ENCODE measurements at places on chromosomes 1 and 21.

- no peaks in the 10 kb centered on the region for H3K4me1 ChIP-seq
- no peak for DNase-seq
- H3K27ac ChIP-seq: no peak overlapping the region
- H3K36me3 ChIP-seq: no peaks in the 10 kb centered on the region
- no peaks in the 10 kb centered on the region for H3K27me3 ChIP-seq
These were observed 76.3 kb downstream of the KRTAP19-8 start for GRCh38 chr21:30962013-30962412.

DNA sequence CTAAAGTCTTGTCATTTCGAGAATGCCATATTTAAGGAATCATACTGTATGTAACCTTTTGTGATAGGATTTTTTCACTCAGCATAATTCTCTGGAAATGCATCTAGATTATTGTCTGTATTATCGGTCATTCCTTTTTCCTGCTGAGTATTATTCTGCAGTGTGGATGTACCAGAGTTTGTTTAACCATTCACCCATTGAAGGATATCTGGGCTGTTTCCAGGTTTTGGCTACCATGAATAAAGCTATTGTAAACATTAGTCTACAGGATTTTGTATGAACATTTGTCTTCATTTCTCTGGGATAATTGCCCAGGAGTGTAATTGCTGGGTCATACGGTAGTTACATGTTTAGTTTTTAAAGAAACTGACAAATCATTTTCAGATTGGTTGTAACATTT, 61.8 kb downstream of the ATP1A1 start:
- H3K36me3 ChIP-seq: no peaks in the 10 kb centered on the region
- DNase-seq: no peak
- H3K27me3 ChIP-seq: no peaks in the 10 kb centered on the region
- no peaks in the 10 kb centered on the region for H3K4me1 ChIP-seq
- no peak overlapping the region for H3K4me3 ChIP-seq

DNA sequence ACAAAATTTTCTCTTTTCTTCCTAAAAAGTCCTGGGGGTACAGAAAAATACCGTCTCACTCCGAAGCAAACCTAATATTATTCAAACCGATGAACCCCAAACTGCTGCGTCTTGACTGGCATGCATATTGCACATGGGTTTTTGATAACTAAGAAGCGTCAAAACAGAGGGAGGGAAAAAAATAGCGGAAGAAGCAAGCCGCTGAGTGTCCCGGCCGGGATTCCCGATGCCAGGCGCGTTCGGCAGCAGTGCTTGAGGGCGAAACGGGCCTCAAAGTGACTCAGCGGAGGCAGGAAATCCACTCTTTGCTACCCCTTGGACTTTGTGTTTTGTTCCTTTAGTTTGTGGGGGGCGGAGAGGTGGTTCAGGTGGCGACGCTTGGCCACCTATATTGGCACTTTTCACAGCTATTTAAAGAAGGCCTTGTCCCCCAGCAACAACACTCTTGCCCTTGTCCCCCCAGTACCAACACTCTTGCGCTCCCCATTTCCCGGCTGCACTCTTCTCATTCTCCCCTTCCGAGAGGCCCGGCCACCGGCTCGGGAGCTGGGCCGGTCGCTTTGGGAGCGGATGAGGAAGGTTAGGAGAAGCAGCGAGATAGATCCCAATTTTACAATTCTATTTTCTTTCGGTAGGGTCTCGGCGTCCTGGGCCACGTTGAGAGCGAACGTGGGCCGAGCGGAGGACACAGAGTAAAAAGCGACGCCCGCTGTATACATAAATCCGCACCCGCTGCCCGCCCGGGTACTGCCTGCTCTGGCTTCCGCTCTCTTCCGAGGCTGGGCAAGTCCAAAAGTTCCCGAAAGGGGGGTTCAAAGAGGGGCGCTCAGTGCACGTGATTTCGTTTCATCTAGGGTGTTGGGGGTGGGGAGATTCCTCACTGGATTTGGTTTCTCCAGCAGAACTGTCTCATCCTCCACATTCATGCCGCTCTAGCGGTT, 2.5 kb downstream of the LMX1A start:
- H3K27me3 ChIP-seq: no peaks in the 10 kb centered on the region
- H3K4me1 ChIP-seq: no peaks in the 10 kb centered on the region
- H3K36me3 ChIP-seq: no peaks in the 10 kb centered on the region
- no peak overlapping the region for H3K27ac ChIP-seq
- no peak overlapping the region for H3K4me3 ChIP-seq
- DNase-seq: no peak

GRCh38 chr1:172874950-172875349, 175.8 kb downstream of the TNFSF18 start:
- H3K4me3 ChIP-seq: no peak overlapping the region
- H3K36me3 ChIP-seq: no peaks in the 10 kb centered on the region
- no peak for DNase-seq
- H3K4me1 ChIP-seq: no peaks in the 10 kb centered on the region
- H3K27me3 ChIP-seq: no peaks in the 10 kb centered on the region

- H3K36me3 ChIP-seq: no peaks in the 10 kb centered on the region
- no peak overlapping the region for H3K27ac ChIP-seq
- H3K27me3 ChIP-seq: no peaks in the 10 kb centered on the region
- H3K4me1 ChIP-seq: no peaks in the 10 kb centered on the region
These were observed 24.2 kb downstream of the GNG4 start for GRCh38 chr1:235625340-235625739.

GRCh38 chr21:34807146-34807880, 138.5 kb downstream of the CLIC6 start:
- H3K27me3 ChIP-seq: no peaks in the 10 kb centered on the region
- H3K4me3 ChIP-seq: no peak overlapping the region
- peak overlapping the region; percentile 34 for H3K27ac ChIP-seq
- DNase-seq: no peak

DNA sequence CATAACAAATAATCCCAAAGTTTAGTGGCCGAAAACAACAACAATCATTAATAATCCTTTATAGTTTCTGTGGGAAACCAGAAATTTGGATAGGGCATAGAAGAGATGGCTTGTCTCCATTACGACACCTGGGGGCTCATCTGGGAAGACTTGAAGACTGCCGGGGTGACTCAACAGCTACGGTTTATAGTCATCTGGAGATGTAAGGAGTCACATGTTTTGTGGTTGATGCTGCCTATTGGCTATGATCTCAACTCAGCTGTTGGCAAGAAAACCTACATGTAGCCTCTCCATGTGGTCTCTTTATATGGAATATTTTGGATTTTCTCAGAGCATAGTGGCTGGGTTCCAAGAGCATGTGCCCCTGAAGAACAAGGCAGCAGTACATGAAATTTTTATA, 29.3 kb upstream of the TSPAN2 start:
- no peak for DNase-seq
- H3K4me1 ChIP-seq: no peaks in the 10 kb centered on the region
- H3K4me3 ChIP-seq: no peak overlapping the region
- no peak overlapping the region for H3K27ac ChIP-seq

DNA sequence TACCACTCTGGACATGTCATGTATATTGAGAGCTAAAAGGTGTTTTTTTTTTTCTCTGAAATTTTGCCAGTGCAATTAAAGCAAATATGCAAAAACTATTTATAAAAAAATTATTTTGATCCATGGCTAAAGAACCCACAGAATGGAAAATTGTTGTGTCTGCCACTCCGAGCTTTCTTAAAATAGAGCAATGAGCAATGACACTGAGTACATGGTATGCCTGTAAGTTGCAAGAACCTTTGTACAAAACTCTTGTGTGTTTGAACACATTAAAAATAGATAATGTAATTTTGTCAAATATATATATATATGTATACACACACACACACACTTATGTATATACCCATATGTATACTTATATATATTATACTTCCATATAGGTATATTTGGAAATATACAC, 1530.9 kb upstream of the B3GALT2 start:
- H3K4me3 ChIP-seq: no peak overlapping the region
- DNase-seq: no peak
- H3K36me3 ChIP-seq: no peaks in the 10 kb centered on the region
- H3K4me1 ChIP-seq: no peaks in the 10 kb centered on the region
- no peak overlapping the region for H3K27ac ChIP-seq
- H3K27me3 ChIP-seq: no peaks in the 10 kb centered on the region

- no peak overlapping the region for H3K4me3 ChIP-seq
- H3K27me3 ChIP-seq: no peaks in the 10 kb centered on the region
- H3K4me1 ChIP-seq: peaks cover 7% of the 10 kb centered on the region
- peak overlapping the region; percentile 92 for H3K27ac ChIP-seq
- peak; percentile 40 for DNase-seq
- H3K36me3 ChIP-seq: no peaks in the 10 kb centered on the region
These were observed 78.2 kb downstream of the SLC66A1 start for GRCh38 chr1:19390166-19390850.

DNA sequence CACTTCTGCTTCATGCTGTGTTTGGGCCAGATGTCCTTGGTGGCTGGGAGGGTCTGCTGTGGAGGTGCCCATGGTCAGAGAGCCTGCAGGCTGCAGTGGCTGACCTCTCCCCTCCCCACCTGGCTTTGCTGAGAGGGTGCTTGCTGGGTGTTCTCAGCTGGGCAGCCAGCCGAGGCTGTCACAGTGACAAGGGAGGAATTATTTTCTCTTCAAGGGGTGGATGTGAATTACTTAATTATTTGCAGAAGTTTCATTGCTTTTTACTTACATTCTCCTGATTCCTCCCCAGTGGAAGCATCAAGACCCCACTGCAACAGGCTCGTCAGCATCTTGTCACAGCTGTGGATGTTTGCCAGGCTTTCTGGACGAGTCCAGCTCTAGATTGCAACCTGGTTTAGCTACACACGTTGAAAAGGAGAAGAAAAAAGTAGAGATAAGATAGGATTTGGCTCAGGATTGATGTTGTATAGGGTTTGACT, 70.3 kb downstream of the GALNT2 start:
- DNase-seq: no peak
- no peak overlapping the region for H3K27ac ChIP-seq
- no peaks in the 10 kb centered on the region for H3K4me1 ChIP-seq
- H3K4me3 ChIP-seq: no peak overlapping the region
- H3K27me3 ChIP-seq: no peaks in the 10 kb centered on the region

DNA sequence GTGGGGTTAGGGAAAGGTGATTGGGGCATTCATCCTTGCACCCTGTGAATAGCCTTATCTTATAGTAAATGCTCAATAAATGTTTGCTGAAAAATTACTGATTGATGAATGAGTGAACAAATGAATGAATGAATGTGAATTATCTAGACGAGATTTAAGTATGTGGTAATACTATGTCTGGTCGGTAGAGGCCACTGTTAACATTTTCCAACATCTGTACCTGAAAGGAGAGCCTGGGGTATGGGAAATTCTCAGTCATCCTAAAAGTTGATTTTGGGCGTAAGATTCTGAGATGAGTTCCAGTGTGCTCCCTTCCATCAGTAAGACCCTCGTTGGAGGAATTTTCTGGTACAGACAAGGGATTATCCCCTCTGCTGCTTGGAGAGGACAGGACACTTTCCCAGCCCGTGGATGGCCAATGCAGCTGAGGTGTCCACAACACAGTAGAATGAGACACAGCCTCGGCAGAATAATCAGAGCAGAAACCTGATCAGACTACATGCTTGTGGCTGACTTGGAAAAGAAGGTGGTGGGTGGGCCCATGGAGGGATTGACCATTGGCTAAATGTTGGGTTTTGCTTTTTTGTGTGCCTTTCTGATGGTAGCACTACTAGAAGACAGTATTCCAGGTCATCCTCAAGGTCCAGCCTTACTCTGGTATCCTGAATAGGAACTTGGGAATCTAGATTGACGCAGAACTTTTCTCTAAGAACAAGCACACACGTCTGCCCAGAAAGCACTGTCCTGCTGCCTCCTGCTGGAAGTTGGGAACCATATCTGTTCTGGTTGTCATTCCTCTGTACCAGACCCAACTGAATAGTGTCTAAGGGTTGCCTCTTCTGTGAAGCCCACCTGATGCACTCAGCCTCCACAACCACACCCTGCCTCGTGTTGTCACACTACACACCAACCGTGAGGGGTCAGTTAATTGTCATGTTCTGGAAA, 262.0 kb downstream of the TNR start:
- DNase-seq: no peak
- no peaks in the 10 kb centered on the region for H3K36me3 ChIP-seq
- no peaks in the 10 kb centered on the region for H3K27me3 ChIP-seq
- H3K27ac ChIP-seq: no peak overlapping the region
- no peak overlapping the region for H3K4me3 ChIP-seq

GRCh38 chr1:172955161-172955815, 95.5 kb downstream of the TNFSF18 start:
- no peaks in the 10 kb centered on the region for H3K27me3 ChIP-seq
- no peaks in the 10 kb centered on the region for H3K36me3 ChIP-seq
- no peak overlapping the region for H3K27ac ChIP-seq
- DNase-seq: no peak
- no peaks in the 10 kb centered on the region for H3K4me1 ChIP-seq
- no peak overlapping the region for H3K4me3 ChIP-seq

DNA sequence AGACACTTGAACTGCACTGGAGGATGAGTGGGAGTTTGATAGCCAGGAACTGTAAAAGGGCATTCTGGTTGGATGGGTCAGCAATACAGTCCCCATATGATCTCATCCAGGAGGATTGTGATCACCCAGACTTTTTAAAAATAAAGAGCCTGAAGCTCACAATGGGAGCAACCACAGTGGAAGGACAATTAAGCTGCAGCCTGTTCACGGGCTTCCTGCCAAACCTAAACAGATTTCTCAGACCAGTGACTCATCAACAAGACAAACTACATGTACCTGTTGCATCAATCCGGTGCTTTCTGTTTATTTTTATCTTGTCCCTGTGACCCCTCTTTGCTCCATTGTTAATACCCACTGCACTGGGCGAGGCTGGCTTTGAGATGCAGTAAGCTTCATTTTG, 52.3 kb downstream of the PAPPA2 start:
- H3K4me3 ChIP-seq: no peak overlapping the region
- H3K27ac ChIP-seq: no peak overlapping the region
- H3K4me1 ChIP-seq: no peaks in the 10 kb centered on the region

DNA sequence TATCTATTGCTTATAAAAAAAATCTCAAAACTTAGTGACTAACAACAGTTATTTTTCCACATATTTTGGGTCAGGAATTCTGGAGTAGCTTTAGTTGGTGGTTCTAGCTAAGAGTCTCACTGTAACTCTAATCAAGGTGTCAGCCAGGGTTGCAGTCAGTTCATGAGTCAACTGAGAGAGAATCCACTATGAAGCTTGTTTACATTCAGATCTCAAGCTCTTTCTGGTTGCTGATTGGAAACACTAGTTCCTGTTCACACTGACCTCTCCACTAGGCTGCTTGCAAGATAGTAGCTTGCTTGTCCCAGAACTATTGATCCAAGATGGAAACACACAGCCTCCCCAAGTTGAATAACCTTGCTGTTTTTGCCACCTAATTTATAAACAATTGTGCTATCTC, 1192.1 kb upstream of the B3GALT2 start:
- no peaks in the 10 kb centered on the region for H3K27me3 ChIP-seq
- no peaks in the 10 kb centered on the region for H3K36me3 ChIP-seq
